RWPE2 (cell line): ENCODE measurements at places on chromosomes 7 and 10.

DNA sequence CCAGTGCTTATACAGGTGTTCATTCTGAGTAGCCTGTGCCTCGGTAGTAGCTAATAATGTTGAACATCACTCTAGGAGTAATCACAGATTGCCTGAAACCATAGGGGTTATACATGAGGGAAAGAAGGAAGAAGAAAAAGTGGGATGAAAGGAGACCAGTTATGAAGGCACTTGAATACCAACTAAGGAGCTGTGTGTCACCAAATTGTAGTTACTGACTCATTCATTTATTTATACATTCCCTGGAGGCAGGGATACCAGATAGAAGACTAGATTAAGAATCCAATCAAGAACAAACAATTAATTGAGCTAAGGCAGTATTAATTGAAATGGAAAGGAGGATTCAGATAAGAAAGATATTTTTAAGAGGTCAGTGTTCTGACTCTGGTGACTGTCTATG, 129.6 kb upstream of the PRPS1L1 start:
- no peak for DNase-seq

DNA sequence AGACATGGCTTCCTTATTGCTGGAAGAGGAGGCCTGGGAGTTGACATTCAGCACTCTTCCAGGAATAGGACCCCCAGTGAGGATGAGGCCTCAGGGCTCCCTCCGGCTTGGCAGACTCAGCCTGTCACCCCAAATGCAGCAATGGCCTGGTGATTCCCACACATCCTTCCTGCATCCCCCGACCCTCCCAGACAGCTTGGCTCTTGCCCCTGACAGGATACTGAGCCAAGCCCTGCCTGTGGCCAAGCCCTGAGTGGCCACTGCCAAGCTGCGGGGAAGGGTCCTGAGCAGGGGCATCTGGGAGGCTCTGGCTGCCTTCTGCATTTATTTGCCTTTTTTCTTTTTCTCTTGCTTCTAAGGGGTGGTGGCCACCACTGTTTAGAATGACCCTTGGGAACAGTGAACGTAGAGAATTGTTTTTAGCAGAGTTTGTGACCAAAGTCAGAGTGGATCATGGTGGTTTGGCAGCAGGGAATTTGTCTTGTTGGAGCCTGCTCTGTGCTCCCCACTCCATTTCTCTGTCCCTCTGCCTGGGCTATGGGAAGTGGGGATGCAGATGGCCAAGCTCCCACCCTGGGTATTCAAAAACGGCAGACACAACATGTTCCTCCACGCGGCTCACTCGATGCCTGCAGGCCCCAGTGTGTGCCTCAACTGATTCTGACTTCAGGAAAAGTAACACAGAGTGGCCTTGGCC, 4.3 kb downstream of the PGAM2 start:
- DNase-seq: no peak

- no peak for DNase-seq
Observed at GRCh38 chr10:89357096-89357495, 20.8 kb upstream of the IFIT1B start.

DNA sequence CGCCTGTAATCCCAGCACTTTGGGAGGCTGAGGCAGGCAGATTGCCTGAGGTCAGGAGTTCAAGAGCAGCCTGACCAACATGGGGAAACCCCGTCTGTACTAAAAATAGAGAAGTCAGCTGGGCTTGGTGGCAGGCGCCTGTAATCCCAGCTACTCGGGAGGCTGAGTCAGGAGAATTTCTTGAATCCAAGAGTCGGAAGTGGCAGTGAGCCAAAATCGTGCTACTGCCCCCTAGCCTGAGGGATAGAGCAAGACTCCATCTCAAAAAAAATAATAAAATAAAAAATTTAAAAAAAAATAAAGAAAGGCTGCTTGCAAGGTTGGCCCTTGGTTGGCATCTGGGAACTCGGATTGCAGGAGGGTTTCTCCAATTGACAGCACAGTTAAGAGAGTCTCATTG, 221.6 kb downstream of the DGKI start:
- no peak for DNase-seq

DNA sequence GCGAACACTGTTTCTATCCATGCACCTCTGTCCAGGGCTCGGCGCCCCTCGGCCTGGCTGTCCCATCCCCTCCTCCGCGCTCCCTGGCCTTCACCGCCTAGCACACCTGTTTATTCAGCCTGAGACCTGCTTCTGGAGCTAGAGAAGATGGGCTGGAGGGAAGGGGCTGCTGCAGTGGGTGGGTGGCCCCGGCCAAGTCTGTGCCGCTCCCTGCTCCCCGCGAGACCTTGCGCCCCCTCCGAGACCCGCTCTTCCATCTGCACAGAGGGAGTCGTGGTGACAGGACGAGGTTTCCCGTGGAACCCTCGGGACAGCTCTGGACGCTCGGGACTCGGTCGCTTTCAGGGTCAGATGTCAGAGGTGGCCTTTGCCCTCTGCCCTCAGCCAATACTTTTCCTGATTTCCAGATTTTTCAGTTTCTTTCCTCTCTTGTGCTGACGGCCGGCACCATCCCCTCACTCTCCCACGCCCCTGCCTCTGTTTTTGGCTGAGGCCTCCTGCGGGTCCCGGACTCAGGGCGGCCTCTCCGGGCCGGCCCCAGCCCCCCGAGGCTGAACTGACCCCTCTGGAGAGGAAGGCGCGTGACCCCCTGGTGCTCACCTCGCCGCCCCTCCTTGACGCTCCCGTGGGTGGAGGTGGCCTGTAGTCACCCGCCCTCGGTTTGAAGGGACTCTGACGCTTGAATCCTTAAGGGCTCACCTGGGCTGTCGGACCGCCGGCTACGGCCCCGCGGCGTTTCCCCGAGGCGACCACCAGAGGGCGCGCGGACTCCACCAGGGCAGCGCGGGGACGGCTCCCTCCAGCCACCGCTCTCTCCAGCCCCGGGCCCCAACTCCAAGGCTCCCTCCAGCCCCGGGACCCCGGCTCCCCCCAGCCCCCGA, 15.6 kb downstream of the SHH start:
- DNase-seq: no peak

DNA sequence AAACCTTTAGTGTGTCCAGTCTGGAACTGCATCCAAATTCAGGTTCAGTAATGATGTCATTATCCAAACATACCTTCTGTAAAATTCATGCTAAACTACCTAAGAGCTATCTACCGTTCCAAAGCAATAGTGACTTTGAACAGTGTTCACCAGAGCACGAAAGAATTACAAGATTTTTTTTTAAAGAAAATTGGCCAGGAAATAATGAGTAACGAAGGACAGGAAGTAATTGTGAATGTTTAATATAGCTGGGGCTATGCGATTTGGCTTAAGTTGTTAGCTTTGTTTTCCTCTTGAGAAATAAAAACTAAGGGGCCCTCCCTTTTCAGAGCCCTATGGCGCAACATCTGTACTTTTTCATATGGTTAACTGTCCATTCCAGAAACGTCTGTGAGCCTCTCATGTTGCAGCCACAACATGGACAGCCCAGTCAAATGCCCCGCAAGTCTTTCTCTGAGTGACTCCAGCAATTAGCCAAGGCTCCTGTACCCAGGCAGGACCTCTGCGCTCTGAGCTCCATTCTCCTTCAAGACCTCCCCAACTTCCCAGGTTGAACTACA, 694 bp upstream of the FAS start:
- no peak for DNase-seq

DNA sequence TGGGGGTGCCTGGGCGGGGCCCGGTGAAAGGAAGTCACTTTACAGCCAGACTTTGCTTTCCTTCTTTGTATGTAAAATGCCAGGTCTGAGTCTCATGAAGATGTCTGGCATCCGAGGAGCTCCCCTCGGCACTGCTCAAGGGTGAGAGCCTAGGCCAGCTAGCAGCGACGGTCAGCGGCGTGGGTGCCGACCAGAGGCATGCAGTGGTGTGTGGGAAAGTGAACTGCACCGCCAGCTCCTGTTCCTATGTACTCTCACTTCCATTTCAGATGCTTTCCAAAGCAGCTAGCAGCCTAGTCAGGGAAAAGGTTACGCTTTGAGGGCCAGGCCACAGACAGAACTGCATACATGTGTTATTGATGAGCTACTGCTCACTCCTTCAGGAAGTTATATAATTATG, 172.8 kb downstream of the ZMYND11 start:
- no peak for DNase-seq

GRCh38 chr10:48938281-48938680, 1.4 kb downstream of the LRRC18 start:
- no peak for DNase-seq

DNA sequence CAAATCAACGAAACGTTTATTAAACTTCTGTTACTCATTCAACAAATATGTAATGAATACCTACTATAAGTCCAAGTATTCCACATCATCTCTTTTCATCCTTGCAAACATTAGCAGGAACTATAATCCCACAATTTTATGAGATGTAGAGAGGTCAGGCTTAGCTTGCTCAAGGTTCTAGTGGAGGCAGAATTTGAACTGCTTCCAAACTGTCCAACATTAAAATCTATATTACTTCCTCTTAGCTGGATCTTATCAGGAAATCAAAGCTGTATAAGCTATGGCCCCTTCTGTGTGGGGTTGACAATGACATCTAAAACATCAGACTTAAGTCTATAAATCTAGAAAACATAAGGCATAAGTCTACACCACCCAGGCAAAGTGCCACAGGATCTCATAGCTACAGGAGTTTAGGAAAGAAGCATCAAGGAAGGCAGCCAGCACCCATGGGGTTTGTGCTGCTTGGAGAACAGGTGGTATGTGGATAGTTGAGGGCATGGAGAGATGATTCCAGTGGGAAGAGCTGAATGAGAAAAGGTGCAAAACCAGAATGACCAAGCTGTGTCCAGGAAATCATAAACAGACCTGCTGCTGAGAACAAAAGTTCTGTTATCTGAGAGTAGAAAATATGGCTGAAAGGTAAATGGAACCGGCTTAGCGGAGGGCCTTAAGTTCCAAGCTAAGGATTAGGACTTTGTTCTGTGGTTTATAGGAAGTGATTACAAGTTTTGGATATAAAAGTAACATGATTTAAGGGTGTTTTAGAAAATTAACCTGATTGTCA, 34.5 kb downstream of the PAPSS2 start:
- DNase-seq: no peak

- DNase-seq: no peak
Observed at GRCh38 chr10:46080886-46081285, 34.8 kb upstream of the MSMB start.
